Stimulated activated CD8-positive, alpha-beta memory T cell treated with anti-CD3 and anti-CD28 coated beads, Interleukin-12 subunit alpha, Interleukin-12 subunit beta, amount 100 ng/mL, for 1 hour (primary cell): ENCODE measurements at places on chromosomes 7 and 10.

GRCh38 chr7:26510231-26510957 is 218.7 kb downstream of the SNX10 start:
- DNase-seq, result no peak

GRCh38 chr7:35734001-35734483 is 39.1 kb upstream of the HERPUD2 start:
- no peak for DNase-seq

DNA sequence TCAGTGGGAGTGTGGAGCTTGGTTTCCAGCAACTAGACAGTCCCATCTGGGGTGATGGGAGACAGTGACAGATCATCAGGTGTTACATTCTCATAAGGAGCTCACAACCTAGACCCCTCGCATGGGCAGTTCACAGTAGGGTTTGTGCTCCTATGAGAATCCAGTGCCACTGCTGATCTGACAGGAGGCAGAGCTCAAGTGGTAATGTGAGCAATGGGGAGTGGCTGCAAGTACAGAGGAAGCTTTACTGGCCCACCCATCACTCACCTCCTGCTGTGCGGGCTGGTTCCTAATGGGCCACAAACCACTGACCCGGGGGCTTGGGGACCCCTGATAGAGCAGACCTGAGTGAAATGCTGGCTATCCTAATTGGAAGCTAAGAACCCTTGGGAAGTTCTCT is 242.8 kb downstream of the BAMBI start:
- DNase-seq, result no peak

GRCh38 chr10:91860885-91861284 is 48.4 kb downstream of the FGFBP3 start:
- no peak for DNase-seq

GRCh38 chr7:136179851-136180721 is 202.9 kb upstream of the MTPN start:
- no peak for DNase-seq

- peak; percentile 32 for DNase-seq
Observed at GRCh38 chr7:111752022-111752582, 189.8 kb upstream of the IMMP2L start.

DNA sequence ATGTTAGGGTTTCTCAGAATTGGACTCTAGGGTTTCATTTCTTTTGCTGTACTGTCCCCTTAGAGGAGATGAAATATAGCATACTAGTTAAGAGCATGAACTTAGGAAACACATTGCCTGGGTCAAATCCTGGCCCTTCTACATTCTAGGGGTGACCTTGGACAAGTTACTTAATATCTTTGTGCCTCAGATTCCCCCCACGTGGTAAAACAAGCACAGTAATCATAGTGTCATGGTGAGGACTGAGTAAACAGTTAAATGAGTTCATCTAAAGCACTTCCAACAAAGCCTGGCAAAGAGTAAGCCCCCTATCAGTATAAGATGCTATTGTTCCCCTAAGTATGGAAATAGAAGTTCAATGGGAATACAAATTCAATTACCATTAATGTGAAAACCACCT is 5.1 kb downstream of the DPY19L1 start:
- no peak for DNase-seq

DNA sequence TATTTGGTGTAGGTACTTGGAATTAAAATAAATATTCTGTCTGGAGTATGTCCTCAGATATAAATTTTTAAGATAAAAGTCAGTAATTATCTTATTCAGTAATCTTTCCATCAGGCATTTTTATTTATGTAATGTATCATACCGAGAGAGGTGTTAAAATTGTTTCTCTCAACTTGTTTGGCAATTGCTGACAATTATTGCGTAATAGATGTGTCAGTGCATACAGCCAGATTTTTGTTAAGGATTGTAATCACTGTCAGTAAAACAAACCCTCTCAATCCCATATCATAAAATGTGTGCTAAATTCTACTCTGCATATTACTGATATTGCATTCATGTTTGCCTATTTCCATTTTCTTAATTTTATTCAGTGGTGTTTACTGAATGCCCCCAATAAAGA is 69.2 kb downstream of the CNTNAP2 start:
- no peak for DNase-seq

GRCh38 chr7:116239434-116239833 is 29.1 kb downstream of the TES start:
- DNase-seq, result no peak

GRCh38 chr7:144763291-144763690 is 72.6 kb downstream of the TPK1 start:
- DNase-seq, result no peak

DNA sequence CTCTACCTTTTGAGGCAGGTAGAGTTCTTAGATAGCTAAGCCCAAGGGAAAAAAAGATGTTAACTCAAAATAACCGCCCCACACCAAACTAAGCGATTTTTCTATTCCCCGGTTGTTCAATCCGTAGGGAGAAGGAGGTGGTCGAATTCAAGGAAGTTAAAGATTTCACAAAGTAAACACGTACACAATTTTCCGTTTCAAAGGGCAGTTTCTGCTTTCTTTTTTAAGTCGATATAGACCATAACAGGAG is 842 bp downstream of the KBTBD2 start:
- DNase-seq, result no peak

DNA sequence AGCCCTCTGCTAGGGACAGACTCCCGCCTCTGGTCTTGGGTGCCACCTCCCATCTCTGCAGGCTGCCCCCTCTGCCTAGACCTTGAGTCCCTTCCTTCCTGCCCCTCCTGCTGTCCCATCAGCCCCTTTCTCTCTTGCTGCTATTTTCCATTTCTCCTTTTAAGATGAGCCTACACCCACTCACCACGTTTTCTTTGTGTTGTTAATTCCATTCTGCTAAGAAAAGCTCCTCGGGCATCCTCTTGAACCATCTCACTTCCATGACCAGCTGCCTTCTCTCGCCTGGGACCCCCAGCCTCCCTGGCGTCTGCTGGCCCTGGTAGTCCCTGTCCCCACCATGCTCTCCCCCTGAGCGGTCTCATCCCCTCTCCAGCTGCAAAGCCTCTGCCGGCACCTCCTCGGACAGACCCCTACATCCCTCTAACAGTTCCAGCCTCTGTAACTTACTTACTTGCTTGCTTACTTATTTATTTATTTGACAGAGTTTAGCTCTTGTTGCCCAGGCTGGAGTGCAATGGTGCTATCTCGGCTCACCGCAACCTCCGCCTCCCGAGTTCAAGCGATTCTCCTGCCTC is 95.8 kb upstream of the SH2B2 start:
- DNase-seq, result no peak

DNA sequence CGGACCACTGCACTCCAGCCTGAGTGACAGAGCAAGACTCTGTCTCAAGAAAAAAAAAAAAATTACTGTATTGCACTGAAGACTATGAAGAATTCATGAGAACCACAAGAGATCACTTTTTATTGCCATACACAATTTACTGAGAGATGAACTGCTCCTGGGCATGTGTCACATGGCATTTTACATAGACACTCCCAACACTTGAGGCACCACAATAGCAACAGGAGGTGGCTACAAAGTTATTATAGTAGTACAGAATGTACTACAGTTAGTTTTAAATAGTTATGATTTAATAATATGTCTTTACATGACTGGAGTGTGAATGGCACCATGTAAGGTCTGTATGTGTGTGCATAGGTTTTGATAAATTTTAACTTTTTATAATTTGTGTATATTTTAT is 70.6 kb downstream of the KMT2E start:
- no peak for DNase-seq

DNA sequence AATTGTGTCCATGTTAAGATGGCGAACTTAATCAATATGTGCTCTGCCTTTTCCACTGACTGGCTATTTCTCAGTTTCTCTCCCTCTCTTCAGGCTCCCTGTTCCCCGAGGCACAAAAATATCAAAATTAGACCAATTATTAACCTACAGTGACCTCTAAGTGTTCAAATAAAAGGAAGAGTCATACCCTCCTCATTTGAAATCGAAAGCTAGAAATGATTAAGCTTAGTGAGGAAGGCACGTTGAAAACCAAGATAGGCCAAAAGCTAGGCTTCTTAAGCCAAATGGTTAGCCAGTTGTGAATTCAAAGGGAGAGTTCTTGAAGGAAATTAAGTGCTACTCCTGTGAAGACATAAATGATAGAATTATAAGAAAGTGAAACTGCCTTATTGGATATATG is 81.1 kb upstream of the MBL2 start:
- no peak for DNase-seq

DNA sequence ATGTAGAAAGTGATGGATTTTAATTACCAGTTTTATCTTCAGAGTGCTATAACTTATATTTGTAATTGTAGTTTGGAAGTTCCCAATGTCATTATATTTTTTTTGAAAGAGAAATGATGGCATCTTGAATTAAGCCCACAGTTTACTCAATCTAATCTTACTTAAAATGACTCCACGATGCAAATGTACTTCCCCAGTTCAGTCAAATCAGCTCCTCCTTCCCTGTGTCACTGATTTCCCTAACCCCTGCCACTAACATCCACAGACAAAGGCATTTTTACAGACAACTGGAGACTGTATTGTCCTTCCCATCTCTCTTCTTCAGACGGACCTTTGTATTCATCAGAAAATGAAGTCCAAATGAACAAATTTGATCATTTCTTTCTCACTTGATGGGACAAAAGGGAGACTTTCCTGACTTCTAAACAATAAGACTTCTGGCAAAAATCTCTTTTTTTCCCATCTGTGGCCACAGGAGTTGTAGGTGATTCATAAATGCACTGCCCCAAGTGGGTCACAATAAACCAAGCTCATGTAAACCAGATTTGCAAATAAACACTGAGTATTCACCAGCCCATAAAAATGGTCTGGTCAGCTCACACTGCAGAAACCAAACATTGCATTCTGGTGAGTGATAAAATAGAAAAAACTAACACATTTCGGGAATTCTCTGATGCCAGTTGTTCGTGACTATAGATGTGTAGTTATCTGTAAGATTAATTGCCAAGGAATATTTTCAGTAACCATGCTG is 162.9 kb downstream of the FANK1 start:
- no peak for DNase-seq

GRCh38 chr7:94584113-94584512 is 71.8 kb downstream of the SGCE start:
- DNase-seq, result no peak

- no peak for DNase-seq
Observed at GRCh38 chr10:123378302-123378701, 224.1 kb downstream of the BUB3 start.

GRCh38 chr10:52599551-52600200 is 172.9 kb downstream of the MBL2 start:
- no peak for DNase-seq

DNA sequence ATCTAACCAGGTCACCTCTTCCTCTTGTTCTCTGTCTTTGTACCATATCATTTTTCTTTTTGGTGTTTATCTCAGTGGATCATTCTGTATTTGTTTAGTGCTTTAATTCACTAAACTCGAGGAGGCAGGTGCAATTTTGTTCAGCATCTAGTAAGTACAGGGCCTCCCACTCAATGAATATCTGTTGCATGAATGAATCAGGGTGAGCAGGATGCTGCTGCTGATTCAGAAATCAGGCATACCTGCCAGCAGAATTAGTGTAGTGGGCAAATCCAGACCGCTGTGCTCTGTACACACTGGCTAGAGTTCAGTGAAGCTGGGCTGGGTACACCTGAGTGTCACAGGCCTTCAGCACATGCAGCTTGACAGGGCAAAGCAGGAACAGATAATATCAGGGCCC is 511.9 kb downstream of the SUGCT start:
- no peak for DNase-seq

DNA sequence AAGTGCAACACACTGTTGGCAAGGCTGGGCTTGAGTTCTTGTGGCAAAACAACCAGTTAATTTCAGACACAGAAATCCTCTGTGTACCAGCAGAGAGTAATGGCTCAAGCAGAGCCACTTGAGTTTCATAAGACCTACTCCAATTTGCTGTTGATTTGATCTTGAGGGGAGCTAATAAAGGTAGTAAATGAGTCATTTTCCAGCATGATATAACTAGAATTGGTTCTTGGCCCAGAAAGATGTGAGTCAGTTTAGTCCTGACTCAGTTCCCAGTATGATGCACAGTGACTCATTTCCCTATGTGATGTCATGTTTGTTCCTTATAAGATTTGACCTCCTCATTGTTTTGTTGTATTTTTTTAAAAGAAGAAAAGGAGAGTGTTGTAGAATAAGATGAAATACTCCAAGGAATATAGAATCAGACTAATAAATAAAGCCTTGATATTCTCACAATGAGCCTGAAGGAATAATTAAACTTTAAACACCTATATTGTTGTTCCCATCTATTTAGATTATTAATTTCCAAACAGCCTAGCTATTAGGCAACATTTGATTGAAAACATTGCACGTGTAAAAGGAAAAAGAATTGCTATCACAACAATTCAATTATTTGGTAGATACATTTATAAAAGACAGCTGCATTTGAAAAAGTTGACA is 186.2 kb downstream of the REEP3 start:
- no peak for DNase-seq

- DNase-seq, result no peak
Observed at GRCh38 chr10:133110133-133110532, 22.4 kb downstream of the ADGRA1 start.

GRCh38 chr7:101156277-101156676 is 2.0 kb downstream of the AP1S1 start:
- DNase-seq, result no peak

- DNase-seq, result no peak
Observed at GRCh38 chr7:2010101-2010500, 222.6 kb downstream of the MAD1L1 start.

GRCh38 chr7:74030861-74031260 is 2.9 kb downstream of the ELN start:
- no peak for DNase-seq

GRCh38 chr7:137687556-137688265 is 159.1 kb downstream of the DGKI start:
- DNase-seq, result no peak

GRCh38 chr7:30625283-30625682 is 30.6 kb downstream of the GARS1 start:
- no peak for DNase-seq

- DNase-seq, result peak; percentile 57
Observed at GRCh38 chr10:117175901-117176534, 21.3 kb upstream of the KCNK18 start.

GRCh38 chr7:140771826-140772225 is 75.3 kb downstream of the NDUFB2 start:
- DNase-seq, result no peak

DNA sequence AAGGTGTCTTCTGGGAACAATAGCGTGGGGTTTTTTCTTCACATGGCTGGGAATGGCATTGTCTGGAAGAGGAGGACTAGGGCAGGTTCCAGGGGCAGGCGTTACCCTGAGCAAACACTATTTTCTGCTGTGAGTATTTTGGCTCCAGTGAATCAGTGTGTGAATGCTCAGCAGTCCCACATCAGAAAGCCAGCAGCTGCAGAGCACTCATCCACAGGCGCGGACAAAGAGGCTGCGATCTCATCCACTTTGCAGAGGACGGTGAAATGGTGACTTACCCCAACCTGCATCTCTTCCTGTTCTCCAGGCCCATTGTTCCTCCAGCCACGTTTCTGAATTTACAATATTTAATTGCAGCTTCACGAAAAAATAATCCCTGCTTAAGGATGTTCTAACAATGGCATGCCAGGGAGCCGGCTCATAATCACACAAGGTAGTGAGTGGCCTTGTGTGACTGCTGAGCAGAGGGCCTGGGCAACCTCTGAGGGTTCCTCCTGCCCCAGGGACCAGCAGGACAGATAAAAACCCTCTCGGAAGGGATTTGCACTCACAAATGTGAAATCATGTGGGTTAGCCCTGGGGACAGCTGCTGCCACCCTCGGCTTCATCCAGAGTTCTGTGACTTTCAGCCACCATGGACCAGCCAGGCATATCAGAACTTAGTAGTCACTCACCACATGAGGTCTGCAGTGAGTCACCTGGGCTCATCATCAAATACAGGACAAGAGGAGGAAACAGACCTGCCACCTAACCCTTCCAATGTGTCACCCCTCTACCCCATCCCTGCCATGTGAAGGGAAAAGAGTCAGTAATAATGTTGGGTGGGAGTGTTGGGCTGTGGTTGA is 65.0 kb upstream of the EN2 start:
- no peak for DNase-seq
